Small intestine (tissue), 16 donors: ENCODE measurements at places on chromosomes 1 and 21.

DNA sequence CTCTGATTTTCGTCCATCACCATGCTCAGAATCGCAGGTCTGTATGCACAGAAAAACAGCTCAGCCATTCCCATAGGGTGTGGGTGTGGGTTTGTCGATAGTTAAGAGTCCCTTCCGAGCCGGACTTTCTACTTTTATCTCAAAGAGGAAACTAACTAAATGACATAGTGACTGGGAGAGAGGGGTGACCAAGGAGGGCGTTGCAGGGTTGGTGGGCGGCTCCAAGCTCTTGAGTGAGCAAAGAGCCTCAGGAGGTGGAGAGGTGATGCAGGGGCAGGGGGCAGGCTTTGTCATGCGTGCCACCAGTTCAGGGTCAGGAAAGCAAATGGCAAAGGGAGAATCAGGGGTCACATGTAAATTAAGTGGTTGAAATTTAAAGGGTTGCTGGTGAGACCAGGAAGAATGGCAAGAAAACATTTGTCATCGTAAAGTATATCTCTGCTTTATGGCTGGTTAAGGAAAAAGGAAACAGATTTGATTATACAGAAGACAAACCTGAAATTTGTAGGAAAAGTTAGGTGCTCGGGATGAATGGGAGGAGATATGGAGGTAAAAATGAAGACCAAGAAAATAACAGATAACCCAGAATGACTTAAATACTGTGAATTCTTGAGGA is 249.0 kb downstream of the SETD4 start:
- H3K4me3 ChIP-seq: no peak overlapping the region
- no peaks in the 10 kb centered on the region for H3K36me3 ChIP-seq
- H3K27me3 ChIP-seq: no peaks in the 10 kb centered on the region
- peaks cover 8% of the 10 kb centered on the region for H3K4me1 ChIP-seq
- H3K27ac ChIP-seq: no peak overlapping the region

DNA sequence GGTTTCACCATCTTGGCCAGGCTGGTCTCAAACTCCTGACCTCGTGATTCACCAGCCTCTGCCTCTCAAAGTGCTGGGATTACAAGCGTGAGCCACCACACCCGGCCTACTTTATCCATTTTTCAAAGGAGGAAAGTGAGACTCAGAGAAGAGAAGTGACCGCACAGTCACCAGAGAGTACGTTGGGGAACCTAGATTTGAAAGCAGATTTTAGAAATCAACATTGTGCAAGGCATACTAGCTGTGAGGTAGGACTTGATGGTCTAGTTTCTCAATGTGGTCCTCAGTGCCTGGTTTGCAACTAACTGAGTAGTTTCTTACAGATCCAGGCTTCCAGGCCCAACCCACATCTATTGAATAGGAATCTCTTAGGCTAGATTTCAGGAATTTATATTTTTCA is 1.7 kb upstream of the PRCC start:
- peaks cover 4% of the 10 kb centered on the region for H3K36me3 ChIP-seq
- no peaks in the 10 kb centered on the region for H3K27me3 ChIP-seq
- no peak overlapping the region for H3K27ac ChIP-seq
- DNase-seq: no peak
- H3K4me1 ChIP-seq: peaks cover 3% of the 10 kb centered on the region
- H3K4me3 ChIP-seq: peak overlapping the region; percentile 69

GRCh38 chr1:209265301-209265700 is 318.2 kb upstream of the CAMK1G start:
- no peak overlapping the region for H3K4me3 ChIP-seq
- no peaks in the 10 kb centered on the region for H3K4me1 ChIP-seq
- no peak for DNase-seq
- H3K36me3 ChIP-seq: no peaks in the 10 kb centered on the region
- H3K27me3 ChIP-seq: no peaks in the 10 kb centered on the region

GRCh38 chr1:84406346-84406861 is 8.1 kb downstream of the DNASE2B start:
- no peaks in the 10 kb centered on the region for H3K27me3 ChIP-seq
- H3K36me3 ChIP-seq: no peaks in the 10 kb centered on the region
- no peak overlapping the region for H3K4me3 ChIP-seq
- H3K4me1 ChIP-seq: peaks cover 2% of the 10 kb centered on the region
- DNase-seq: peak; percentile 91

DNA sequence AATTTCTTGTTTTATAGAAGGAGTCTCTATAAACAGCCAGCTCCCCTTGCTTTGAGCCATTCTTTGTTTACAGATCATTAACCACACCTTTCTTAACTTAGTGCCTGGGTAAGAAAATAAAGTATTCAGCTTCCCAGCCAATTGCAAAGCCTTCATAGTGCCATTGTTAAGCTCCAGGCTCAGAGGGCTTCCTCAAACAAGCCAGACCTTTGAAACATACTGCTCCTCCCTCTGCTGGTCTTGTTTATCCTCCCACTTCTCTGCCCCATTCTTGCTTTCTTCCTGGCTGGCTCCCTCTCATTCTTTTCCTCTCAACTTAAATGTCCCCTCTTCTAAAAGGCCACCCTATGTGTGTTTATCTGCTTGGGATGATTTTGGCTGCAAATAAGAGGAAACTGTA is 319.4 kb upstream of the ST6GALNAC5 start:
- H3K27me3 ChIP-seq: no peaks in the 10 kb centered on the region
- peak; percentile 75 for DNase-seq
- no peak overlapping the region for H3K4me3 ChIP-seq
- peaks cover 26% of the 10 kb centered on the region for H3K4me1 ChIP-seq
- no peaks in the 10 kb centered on the region for H3K36me3 ChIP-seq

DNA sequence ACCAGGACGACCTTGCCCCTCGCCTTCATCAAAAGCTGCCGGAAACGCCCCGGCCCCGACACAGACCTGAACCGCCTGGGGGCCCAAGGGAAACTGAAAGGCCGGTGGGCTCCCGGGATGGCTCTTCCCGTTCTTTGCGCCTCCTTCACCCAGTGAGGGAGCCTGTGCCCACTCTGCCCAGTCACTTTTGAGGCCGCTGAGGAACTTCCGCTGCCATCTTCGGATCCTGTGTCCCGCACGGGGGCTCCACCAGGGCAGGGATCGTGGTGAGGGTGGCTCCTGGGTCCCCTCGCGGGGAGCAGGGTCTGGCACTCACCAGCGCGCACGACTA is 104.0 kb downstream of the PPIAL4G start:
- H3K4me3 ChIP-seq: no peak overlapping the region
- no peak overlapping the region for H3K27ac ChIP-seq
- no peak for DNase-seq
- no peaks in the 10 kb centered on the region for H3K27me3 ChIP-seq
- H3K36me3 ChIP-seq: no peaks in the 10 kb centered on the region

DNA sequence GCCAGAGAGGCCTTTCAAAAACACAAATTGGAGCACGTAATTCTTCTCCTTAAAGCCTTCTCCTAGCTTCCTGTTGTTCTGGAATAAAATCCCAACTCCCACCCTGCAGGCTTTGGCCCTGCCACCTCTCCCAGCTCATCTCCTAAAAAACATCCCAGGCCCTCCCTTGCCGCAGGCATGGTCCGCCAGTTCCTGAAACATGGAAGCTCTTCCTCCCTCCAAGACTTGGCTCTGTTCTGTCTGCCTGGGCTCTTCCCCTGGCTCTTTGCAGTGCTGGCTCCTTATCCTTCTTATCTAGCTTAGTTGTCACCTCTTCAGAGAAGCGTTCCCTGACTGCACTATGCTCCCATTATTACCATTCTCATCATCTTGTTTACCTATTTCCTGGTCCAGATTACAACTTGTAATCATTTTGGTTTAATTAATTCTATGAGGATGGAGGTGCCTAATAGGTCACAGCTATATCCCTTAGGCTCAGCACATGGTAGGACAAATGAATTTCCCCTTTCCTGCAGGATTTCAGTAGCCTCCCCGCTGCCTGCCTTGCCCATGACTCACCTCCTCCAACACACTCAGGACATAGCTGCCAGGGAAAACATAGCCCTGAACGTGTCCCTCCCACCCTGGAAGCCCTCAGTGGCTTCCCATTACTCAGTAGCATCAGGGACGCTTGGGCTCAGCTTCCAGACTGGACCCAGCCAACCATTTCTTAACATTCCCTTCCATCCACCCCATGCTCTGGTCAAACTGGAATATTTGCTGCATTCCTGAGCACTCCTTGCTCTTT is 15.7 kb upstream of the IGSF21 start:
- no peaks in the 10 kb centered on the region for H3K4me1 ChIP-seq
- no peak overlapping the region for H3K4me3 ChIP-seq
- no peaks in the 10 kb centered on the region for H3K36me3 ChIP-seq
- no peak for DNase-seq
- no peak overlapping the region for H3K27ac ChIP-seq

DNA sequence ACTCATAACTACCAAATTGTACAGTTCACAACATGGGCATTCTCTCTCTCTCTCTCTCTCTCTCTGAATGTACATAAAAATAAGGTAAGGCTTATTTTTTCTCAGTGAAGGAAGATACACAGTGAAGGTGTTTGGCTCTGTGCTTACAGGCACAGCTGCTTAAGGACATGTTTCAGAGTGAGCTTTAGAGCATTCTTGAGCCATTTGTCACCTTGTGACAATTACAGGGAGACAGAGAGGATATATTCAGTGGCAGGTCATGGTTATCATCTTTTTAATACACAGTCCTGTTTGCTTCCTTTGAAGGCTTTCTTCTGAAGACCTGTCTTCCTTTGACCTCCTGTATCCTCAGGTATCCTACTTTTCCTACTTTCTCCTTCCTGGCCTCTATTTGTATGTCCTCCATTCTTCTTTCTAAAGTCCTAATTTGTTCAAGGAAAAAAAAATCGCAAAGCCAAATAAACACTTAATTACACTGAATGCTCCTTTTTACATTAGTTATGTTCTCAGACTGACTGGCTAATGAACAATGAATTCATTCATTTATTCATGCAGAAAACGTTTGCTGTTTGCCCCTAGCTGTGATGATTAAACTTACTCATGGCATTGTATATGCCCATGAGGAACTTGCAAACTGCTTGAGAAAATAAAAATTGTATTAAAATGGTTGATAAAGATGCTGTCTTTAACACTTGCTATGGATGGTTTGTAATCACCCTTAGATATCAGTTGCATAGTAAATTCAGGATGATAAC is 33.4 kb downstream of the HSD17B7 start:
- peaks cover 5% of the 10 kb centered on the region for H3K4me1 ChIP-seq
- H3K4me3 ChIP-seq: no peak overlapping the region
- DNase-seq: no peak
- no peaks in the 10 kb centered on the region for H3K36me3 ChIP-seq
- H3K27me3 ChIP-seq: peaks cover 2% of the 10 kb centered on the region

- H3K27me3 ChIP-seq: no peaks in the 10 kb centered on the region
- H3K36me3 ChIP-seq: no peaks in the 10 kb centered on the region
- H3K4me1 ChIP-seq: no peaks in the 10 kb centered on the region
Measured at GRCh38 chr1:115456441-115456961, 118.5 kb upstream of the NGF start.

DNA sequence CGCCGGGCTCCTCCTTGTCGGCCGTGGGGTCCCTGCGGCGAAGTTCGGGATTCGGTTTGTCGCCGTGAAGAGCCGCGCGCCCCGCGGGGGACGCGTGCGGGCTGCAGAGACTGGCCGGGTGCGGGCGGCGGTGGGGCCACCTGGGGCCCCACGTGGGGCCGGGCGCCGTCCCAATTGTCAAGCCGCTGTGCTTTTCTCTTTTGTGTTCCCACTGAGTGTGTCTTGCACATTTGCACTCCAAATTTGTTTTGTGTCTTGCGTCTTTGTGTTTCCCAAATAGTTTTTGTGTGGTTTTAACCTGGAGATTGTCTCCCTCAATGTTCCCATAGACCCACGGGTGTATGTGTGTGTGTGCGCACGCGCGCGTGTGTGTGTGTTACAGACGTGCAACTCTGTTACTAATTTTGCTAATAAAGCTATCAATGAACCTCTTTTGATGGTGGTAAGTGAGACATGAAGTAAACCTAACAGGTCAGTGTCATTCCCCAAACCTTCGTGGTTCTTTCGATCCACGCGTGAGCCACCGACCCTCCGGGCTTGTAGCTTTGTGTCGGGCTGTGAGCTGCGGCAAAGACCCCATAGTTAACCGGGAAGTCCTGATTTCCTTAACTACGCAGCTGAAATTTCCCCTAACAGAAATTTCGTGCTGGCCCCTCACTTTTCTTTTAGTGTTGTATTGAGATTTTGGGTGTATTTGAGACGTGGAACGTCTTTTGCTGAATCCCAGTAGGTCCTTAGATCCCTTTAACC is 708 bp downstream of the PRDM2 start:
- peak overlapping the region; percentile 49 for H3K4me3 ChIP-seq
- no peaks in the 10 kb centered on the region for H3K36me3 ChIP-seq
- H3K27ac ChIP-seq: peak overlapping the region; percentile 99
- no peak for DNase-seq
- H3K4me1 ChIP-seq: no peaks in the 10 kb centered on the region

- no peak for DNase-seq
- peaks cover 16% of the 10 kb centered on the region for H3K36me3 ChIP-seq
- peaks cover 20% of the 10 kb centered on the region for H3K27me3 ChIP-seq
- no peak overlapping the region for H3K27ac ChIP-seq
- H3K4me1 ChIP-seq: peaks cover 26% of the 10 kb centered on the region
Measured at GRCh38 chr1:27363766-27364695, 2.7 kb downstream of the MAP3K6 start.

DNA sequence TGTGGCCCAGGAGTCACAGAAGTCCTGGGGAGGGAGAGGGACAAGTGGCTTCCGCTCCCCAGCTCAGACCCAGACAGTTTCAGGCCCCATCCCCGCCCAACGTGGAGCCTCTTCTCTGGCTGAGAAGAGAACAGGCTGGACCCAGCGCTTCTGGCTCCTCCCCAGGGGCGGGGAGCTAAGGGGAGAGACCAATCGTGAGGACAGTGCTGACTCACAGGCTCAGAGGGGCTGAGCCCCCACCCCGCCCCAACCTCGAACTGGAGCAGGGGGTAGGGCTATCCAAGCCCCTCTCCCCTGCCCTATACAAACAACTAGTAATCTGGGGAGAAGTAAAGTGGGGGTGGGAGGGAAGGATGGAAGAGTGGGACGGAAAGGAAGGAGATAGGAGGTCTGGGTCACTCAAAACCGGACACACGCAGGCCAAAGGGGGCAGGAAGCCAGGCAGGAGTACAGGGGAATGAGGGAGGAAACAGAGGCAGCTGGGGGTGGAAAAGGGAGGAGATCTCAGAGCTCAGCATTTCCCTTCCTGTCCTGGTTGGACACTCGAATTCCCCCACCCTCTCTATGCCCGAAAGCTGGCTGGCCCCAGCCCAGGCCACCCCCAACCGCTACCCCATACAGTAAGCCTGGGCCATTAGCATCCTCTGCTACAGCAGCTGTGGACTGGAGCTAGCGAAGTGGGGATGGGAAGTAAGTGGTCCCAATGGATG is at the start of gene SHC1:
Gene SHC1, minus strand, starts transcription at position 117 of the 710 bp plus-strand sequence. CDS start 221 bp downstream, outside the sequence.
- peaks cover 2% of the 10 kb centered on the region for H3K36me3 ChIP-seq
- H3K4me1 ChIP-seq: peaks cover 35% of the 10 kb centered on the region
- H3K27me3 ChIP-seq: no peaks in the 10 kb centered on the region

DNA sequence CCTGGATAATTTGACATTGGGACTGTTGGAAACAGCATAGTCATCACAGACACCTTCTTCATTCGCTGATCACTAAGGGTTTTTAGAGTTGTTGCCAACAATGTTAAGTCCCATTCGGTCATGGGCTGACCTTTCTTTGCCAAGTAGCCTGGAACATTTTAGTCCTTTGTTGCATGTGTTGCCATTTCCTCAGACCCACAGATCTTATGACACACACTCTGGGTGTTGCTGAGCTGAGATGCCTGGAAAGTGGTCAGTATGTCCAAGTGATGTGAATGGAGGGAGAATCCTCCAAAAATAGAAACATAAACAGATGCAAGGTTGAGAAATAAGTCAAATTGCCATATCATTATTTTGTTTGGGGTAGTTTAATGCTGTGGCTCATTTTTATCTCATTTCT is 61.5 kb upstream of the GJA5 start:
- H3K27ac ChIP-seq: no peak overlapping the region
- H3K4me3 ChIP-seq: no peak overlapping the region
- H3K27me3 ChIP-seq: no peaks in the 10 kb centered on the region
- H3K36me3 ChIP-seq: no peaks in the 10 kb centered on the region
